Stimulated activated CD4-positive, alpha-beta T cell treated with anti-CD3 and anti-CD28 coated beads, TNF-alpha, amount 100 ng/mL, for 4 hours (primary cell): ENCODE measurements at places on chromosomes 13 and 19.

- no peak for DNase-seq
These were observed 89.4 kb downstream of the STK24 start for GRCh38 chr13:98487522-98487921.

DNA sequence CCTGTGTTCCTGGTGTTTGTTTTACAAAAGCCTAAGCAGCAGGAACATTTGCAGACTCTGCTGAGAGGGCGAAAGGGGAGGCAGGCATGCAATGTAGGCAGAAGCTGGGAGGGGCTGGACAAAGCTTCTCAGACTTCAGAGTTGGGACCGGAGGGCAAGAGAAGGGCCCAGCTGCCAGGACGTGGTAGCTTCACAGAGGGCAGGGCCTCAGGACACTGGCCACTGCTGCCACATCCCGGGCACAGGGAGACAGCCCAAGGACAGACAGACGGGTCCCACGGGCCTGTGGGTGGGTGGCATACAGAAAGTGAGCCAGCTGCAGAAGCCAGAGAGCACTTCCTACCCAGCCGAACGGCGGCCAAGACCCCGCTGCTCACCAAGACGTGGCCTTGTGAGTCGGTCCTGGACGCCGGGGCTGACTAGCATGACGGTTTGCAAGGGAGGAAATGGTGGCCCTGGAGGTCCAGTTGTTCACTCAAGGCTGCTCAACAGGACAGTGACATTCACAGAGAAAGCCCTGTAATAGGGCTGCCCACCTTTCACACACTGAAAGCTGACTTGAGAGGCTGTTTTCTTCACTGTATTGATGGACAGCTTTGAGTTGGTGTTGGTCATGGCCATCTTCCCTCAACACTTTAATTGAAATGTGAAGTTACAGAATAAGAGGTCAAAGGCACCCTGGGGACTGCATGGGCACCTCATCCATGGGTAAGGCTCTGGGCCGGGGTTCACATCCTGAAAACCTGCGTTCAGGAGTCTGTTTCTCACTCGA is 23.7 kb upstream of the TFDP1 start:
- DNase-seq: no peak

GRCh38 chr13:113914333-113915011 is 50.6 kb upstream of the GAS6 start:
- no peak for DNase-seq

- no peak for DNase-seq
These were observed 370.2 kb downstream of the MTUS2 start for GRCh38 chr13:29190298-29190697.

DNA sequence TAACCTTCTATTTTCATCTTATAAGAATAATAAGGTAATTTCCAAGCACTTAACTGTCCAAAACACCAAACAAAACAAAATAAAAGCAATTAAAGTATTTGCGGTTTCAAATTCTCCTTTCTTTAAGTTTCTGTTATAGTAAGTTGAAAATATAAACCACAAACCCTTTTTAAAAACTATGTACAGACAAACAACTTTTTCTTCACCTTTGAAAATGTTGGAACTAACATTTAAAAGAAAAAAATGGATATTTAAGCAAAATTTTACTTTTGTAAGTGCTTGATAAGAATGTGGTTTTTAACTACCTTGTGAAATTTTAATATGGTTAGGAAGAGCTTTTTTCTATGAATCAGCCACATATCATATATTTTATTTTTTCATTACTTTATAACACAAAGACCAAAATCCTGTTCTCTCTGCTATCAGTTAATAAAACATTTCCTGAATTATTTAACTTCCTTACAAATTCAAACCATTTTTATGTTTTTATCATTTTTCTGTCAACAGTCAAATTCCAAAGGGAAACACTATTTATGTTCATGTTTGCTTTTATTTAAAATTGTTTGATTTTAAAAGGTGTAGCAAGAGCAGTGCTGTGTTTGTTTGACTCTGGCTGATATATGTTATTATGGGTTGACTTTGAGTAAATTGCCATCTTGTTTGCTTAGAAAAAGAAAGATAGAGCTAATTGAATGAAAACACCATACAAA is 554.1 kb upstream of the KLHL1 start:
- DNase-seq: no peak
